ENCODE measurements at places on chromosomes 2 and 18. TPM values are rescaled to one million over a fixed set of nuclear protein-coding genes. Genes with fewer than 3 reads are reported as not detected.

KCNG2 gene
- total RNA-seq: 0.16 TPM

STAT1 gene
- 447 TPM for total RNA-seq

DNA sequence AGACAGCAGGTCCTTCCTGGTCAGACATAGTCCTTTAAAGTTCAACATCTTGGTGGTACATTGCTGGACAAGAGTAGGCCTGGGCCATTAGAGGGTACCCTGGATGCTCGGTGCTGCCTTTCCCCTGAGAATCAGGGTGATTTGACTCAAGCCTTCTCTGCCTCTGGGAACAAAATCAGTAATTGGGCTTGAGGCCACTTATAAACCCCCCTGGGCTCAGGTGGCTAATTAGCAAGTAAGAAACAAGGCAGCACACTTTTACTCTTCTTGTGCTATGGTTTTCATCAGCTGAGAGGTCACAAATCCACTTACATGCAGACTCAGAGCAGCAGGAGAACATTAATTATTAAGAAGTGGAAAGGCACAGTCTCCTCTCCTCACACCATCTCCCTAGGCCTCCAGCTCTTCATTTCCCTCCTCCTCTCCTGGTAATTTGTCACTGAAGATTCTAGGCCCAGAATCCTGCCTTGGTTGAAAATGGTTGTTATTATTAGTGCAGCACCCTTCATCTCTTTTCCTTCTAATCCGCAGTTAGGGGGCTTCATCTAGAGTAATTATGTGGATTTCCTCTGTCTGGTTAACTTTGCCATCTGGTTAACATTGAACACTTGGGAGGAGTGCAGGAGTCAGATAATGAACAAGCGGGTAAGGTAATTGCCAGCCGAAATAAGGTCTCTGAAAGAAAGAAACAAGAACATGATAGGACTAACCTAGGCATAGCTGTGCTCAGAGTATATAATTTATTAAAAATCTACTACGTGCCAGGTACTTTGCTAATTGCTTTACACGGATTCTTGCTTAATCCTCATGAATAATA is 29.7 kb upstream of the CASP10 start:
- no peak for DNase-seq

- DNase-seq: peak; percentile 71
Measured at GRCh38 chr2:102436323-102436722, 13.4 kb downstream of the IL18RAP start.

GRCh38 chr2:143717053-143717452 is 587.8 kb downstream of the ARHGAP15 start:
- no peak for DNase-seq
